Fibroblast of skin of right quadriceps (primary cell): ENCODE measurements at places on chromosomes 3 and 15.

DNA sequence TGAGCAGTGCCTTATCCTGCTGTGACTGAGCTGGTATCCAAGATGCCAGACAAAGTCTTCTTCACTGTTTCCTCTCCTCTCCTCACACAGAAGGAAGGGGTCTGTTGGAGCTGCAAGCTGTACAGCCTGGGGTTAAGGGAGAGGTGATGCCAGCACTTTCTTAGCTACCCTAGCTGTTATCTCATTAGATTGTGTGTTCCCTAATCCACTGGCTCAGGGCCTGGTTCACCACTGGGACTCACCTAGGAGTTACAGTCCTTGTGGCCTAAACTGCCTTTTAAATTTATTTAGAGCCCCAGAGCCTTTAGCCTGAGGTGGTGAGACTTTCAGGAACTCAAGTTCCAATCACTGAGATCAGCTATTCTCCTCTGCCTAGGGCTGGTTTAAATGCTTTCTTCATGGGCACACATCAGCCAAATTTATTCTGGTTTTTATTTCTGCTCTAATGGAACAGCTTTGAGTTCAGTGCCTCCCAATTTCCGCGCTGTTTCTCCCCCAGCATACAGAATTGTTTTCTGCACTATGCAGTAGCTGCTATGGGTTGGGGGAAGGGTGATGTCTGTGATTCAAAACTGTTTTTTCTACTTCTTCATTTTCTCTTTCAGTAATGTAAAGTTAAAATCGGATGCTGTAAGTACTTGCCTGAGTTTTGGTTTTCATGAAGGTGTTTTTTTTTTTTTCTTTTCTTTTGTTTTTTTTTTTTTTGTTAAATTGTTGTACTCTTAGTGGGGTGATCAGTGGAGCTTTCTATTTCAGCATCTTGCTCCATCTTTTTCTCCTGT, 198.8 kb downstream of the DOCK3 start:
- no peak for DNase-seq

GRCh38 chr3:169387751-169388696, 275.5 kb downstream of the MECOM start:
- DNase-seq: peak; percentile 11

DNA sequence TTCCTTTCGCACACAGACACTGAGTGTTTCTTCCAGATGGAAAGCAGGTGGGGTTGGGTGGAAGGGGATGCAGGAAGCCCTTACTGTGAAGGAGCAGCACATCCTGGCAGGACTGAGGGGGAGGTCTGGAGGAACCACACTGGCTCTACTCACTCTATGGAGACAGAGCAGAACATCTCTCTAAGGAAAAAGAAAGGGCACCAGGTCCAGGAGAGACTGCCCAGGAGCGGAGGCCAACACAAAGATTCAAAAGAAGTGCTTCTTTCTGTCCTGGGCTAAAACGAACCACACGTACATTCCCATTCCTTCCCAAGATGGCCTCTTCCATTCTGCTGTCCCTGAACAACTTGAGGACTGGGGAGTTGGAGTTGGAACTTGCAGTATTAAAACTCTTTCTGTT, 13.8 kb upstream of the VIPR1 start:
- DNase-seq: no peak

GRCh38 chr3:188299708-188300107, 145.8 kb downstream of the LPP start:
- no peak for DNase-seq

DNA sequence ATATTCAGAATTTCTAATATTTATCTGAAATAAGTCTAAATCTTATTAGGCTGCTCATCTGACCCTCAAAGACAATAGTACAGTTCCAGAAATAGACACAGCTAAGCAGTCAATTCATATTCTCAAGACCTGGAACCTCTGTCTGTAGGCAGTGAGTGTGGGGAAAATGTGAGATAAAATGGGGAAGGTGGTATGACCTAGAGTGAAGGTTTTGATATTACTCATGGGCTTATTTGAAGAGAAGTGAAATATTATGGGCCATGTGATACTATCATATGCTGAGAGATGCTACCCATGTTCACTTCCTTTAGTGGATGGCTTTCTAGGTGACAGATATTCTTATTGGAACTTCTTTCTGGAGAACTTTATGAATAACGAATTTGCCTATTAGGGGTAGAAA, 33.5 kb downstream of the TGFBR2 start:
- no peak for DNase-seq

DNA sequence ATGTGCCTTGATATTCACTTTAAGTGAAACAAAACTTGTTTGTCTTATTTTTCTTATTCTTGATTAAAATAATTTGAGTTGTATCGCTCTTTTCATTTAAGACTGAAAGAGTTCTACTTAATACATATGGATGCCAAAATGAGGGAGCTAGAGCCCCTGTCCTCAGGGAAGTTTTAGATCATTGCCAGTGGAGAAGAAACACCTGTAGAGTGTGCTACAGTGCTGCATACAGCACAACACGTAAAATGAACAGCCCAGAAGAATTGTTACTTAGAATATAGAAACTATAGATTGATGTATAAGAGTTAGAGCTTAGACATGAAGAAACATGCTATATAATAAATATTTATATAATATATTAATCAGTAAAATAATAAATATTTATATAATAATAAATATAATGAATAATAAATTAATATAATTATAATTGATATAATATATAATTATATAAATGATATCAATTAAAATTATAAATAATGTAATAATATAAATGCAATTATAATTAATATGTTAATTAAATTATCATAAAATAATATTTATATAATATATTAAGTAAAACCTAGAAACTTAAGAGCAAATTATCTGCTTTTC, 1234.7 kb downstream of the ROBO2 start:
- no peak for DNase-seq

DNA sequence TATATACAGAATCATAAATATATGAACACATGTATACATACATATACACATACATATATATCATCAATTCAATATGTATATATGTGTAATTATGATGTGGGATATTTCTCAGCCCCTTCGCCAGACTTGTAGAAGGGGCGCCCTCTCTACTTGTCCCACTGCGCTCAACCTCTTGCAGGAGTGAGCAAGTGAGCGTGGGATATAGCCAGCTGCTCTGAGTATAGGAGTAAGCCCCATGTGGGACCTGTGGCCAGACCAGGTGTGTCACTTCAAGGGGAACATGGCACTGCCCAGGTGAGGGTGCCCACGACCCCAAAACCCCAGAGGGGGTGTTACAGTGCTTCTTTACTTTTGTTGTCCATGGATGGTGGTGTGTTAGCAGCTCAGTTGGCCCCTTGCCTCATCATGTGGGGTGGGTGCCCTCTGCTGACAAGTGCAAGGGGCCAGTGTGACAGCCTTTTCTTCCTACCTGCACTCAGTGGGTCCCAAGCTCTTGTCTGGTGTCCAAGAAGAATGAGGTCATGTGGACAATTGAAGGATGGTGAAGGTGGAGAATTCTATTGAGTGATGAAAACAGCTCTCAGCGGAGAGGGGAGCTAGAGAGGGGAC, 304.1 kb downstream of the UNC13C start:
- DNase-seq: no peak

GRCh38 chr3:7657214-7658112, 796.5 kb downstream of the GRM7 start:
- no peak for DNase-seq

DNA sequence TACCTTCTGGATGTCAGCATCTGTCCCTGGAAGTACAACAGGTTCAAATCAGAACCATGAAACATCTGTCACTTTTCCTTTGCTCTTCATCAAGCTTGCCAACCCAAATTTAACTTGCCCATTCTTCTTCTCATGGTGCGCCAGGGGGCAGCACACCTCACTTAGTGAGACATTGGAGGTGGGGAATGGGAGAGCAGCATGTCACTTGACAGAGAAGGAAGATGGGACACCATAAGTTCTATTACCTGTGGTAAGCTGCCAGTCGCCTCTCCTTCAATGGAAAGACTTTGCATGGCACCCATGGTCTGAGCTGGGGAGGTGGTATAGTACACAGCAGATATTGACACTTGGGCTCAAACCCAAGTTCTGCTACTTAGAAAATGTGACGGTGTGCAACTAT, 2.9 kb downstream of the SCN5A start:
- DNase-seq: peak; percentile 28
